ENCODE measurements at places on chromosomes 7 and 10.

DNA sequence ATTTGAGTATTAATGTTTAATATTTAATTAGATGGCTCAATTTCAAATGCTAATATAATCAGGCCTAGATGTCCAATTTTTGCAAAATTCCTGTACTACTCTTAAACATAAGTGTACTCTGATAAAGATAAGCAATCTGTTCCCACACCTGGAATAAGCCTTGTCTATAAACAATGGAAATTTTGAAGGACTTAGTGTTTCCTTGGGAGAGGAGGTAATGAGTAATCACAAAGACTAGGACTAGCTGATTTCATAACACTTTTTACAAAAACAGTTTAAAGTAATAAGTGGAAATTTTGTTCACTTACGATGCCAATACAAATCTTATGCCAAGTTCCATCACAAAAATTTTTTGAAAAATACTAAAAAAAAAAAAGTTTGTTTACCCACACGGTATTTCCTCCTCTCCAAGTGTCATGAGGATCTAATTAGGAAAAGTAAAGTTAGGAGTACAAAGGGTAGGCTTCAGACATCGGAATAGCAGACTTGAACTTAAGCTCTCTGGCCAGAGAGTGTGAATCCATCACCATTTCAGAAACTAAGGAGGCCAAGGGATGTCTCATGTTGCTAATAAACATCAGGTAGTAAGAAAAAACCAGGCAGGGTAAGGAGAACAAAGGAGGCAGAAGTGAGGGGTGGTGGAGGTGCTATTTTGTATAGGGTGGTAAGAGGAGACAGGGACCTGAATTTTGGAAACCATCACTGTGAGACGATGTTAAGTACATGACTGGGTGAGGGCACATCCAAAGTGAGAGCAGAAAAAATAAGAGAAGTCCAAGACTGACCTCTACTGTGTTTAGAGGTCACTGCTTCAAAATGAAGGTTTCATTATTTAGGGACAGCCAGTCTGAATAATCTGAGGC, 61.3 kb downstream of the RAPGEF5 start:
- no peak for DNase-seq

GRCh38 chr10:121131426-121132265, 280.5 kb downstream of the WDR11 start:
- no peak for DNase-seq

GRCh38 chr10:92747600-92747999, 57.8 kb downstream of the HHEX start:
- DNase-seq, result peak; percentile 21

- no peak for DNase-seq
Observed at GRCh38 chr7:103794424-103794823, 195.0 kb downstream of the RELN start.

DNA sequence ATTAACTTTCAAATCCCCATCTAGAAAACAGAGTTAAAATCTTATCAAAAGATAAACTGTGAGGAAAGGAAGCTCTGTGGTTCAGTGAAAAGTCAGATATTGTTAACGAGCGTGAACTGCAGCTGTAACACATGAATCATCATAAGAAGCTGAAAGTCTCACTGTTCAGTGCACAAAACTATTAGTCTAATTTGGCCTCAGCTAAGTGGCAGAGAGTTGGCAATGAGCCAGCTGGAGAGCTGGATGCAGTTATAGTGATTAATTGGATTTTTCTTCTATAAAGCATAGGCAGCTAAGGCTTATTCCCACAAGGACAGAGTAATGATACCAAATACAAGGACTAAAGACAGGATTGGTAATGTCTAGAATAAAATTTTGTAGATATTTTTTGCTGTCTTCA, 101.1 kb upstream of the ABCB5 start:
- DNase-seq, result peak; percentile 51

DNA sequence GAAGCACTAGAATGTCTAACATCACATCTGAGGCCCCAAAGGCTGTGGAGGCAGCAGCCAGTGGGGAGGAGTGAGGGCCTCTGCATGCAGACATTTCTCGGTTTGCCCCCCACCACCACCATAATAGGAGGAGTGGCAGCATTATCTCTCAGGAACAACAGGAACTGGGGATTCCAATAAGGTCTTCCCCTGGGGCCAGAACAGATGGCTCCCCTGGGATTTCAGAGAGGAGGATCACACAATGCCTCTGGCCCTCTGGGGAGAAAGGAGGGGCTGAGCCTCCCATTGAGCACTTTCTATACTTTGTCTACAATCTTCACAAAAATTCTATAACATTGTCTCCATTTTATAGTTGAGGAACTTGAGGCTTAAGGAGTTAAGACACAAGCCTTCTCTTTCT, 61.1 kb downstream of the GRID1 start:
- DNase-seq, result no peak

DNA sequence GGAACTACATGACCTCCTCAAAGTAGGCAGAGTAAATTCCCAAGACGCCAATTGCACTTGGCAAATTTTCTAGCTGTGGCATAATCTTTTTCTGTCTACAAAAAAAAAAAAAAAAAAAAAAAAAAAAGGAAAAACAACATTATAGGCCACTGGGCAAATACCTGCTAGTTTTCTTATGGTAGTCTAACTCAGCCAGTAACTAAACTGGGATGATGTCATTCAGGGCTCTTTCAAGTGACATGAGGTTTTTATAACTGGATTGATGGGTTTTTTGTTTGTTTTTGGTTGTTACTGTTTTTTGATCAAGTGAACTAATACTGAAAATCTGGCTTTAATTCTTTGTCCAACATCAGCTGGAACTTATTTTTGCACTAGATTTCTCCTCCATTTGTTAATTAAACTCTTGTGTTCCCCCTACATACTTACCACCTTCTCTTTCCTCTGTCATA, 7.4 kb upstream of the VIM start:
- DNase-seq, result peak; percentile 85

DNA sequence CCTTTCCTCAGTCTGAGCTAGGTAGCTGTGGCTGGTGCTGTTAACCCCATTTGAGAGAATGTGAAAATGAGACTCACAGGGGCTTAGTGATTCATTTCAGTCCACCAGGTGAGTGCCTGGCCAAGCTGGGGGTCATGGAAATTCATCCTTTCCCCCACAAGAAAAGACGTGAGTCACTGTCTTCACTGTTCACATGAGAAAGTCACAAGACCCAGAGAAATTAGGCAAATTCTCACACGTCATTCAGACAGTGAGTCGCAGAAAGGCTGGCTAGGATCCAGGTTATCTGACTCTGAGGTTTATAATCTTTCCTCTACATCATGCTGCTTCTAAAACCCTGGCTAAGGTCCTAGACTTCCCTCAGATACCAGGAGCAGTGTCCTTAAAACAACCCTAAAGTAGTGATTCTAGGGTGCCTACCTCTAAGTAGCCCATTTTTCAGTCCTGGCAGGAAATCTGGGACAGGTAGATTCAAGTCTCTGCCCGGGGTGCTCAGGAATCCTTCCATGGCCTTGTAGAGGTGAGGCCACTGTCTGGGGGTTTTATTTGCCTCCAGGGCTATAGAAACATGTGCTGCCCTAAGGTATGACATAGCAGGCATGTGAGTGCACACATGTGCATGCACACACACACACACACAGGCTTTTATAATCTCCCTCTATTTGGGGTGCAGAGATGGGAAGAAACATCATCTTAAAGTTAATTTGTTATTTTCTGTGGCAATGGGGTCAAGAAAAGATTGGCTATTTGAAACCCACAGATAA, 427.9 kb upstream of the CELF2 start:
- DNase-seq, result no peak

GRCh38 chr10:34932235-34932634, 117.1 kb upstream of the PARD3 start:
- no peak for DNase-seq

- no peak for DNase-seq
Observed at GRCh38 chr10:70656489-70656888, 15.8 kb upstream of the ADAMTS14 start.

GRCh38 chr10:69757553-69758309, 44.0 kb upstream of the COL13A1 start:
- peak; percentile 79 for DNase-seq

- DNase-seq, result peak; percentile 91
Observed at GRCh38 chr7:100444311-100445278, 8.3 kb upstream of the PPP1R35 start.

DNA sequence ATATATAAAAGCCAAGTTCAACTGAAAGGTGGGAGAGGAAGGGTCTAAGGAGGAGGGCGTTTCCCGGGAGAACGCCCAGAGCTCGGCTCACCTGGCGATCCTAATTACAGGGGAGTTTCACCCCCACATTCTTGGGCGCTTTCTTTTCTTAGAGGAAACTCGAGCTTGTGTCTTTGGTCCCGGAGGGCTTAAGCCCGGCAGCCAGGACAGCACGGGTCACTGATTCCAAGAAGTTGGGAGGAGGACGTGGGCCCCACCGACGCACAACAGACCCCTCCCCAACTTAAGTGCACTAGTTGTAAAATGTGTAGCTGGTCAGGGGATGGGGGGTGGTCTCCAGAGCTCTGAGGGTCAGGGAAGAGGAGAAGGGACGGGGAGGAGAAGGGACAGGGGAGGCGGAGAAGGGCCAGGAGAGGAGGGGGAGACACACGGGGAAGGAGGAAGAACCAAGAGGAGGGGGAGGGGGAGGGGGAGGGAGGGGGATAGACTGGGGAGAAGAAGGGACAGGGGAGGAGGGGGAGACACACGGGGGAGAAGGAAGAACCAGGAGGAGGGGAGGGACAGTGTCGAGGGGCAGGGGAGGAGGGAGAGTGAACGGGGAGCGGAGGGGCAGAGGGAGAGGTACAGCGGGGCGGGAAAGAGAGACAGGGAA, 874 bp downstream of the BAIAP2L1 start:
- DNase-seq, result peak; percentile 40

- DNase-seq, result no peak
Observed at GRCh38 chr7:1938788-1939433, 268.8 kb downstream of the ELFN1 start.

- DNase-seq, result no peak
Observed at GRCh38 chr10:90947030-90947960, 26.4 kb upstream of the ANKRD1 start.

GRCh38 chr10:11036424-11037011, 18.8 kb downstream of the CELF2 start:
- DNase-seq, result peak; percentile 70

DNA sequence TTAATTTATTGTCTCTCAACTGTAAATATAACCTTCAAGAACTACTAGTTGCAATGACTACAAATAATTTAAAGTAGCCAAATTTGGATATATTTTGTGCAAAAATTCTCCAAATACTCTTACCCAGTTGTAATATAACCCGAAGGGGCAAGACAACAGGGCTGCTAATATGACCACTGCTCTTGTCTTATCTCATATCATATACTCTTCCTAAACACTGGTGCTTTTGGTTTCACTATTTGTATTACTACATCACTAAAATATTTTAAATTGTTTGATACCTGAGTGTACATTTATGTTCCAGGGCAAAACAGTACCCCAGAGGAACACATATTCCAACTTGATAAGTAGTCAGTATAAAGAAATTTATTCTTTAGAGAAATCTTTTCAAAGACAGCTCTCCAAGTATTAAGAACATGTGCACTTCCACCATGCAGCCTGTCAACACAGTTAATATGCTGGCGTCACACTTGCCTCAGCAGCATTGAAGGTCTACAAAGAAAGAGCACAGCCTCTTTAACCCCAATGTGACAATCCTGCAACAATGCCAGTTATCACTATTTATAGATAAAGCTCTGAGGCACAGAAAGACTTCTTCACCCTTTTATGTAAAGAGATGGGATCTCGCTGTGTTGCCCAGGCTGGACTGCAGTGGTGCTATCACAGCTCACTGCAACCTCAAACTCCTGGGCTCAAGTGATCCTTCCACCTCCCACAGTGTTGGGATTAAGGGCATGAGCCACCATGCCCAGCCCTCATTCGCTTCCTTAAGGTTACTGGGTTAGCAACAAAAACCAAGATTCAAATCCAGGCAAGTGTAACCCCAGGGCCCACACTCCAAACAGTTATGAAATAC, 37.8 kb downstream of the RHEB start:
- DNase-seq, result no peak
